NAMALWA (cell line): ENCODE measurements at places on chromosomes 2 and 18.

DNA sequence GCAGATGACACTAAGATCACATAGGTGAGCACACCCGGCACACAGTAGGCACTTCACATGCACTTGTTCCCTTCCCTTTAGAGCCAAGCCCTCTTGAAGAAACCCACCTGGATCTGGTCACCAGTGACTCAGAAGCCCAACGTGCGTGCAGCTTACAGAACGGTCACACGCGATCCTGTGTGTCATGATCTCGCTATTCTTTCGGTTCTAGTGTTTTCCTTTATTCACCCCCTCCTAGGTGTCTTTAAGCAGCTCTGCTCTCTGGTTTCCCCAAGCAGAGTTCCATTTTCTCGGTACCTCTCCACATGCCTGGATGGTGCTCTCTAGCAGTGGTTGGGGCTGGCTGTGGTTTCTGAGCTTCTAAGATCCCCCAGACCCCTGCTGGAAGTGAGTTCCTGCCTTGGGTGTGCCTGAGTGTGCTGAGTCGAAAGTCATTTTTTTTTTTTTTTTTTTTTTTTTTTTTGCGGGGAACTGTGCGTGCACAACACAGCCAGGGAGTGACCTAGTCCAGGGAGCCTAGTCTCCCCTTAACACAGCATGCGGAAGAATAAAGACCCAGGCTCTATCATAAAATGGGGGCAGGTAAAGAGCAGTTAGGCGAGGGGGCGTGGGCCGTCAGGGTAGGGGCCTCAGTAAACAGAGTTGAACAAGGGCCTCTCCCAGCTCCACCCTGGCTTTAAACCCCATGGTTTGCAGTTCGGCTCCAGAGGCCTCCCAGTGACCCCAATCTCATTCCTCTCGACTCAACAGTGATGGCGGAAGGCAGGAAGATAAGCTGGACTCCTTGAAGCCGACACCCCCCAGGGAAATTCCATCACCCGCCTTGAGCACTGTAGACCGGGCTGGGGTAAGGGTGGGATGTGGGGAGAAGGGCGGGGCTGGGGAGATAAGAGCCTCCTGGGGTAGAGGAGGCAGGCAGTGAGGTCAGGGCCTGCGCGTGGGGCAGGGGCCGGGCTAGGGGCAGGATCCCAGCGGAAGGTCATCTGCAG is 29.8 kb upstream of the DNMT3A start:
- DNase-seq = no peak

- DNase-seq = peak; percentile 26
Measured at GRCh38 chr2:127859712-127860085, 1.7 kb upstream of the POLR2D start.

DNA sequence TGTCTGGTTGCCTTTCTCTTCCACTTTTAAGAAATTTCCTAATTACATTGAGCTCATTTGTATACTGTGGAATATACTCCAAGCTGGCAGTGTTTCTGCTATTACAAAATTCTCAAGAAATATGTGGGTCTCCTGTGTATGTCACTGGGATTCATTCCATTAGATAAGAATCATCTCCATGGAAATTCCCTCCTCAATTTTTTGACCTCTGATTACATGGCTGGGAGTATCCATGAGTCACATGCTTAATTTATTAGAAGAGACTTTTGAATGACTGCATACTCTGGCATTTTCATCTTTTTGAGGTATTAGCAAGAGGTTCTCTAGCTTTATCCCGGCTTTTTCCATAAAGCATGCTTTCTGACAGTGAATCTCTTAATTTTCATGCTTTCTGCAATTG is 665.5 kb upstream of the CNTNAP5 start:
- DNase-seq = no peak

- peak; percentile 71 for DNase-seq
Measured at GRCh38 chr18:57426187-57426586, 9.0 kb upstream of the ONECUT2 start.

DNA sequence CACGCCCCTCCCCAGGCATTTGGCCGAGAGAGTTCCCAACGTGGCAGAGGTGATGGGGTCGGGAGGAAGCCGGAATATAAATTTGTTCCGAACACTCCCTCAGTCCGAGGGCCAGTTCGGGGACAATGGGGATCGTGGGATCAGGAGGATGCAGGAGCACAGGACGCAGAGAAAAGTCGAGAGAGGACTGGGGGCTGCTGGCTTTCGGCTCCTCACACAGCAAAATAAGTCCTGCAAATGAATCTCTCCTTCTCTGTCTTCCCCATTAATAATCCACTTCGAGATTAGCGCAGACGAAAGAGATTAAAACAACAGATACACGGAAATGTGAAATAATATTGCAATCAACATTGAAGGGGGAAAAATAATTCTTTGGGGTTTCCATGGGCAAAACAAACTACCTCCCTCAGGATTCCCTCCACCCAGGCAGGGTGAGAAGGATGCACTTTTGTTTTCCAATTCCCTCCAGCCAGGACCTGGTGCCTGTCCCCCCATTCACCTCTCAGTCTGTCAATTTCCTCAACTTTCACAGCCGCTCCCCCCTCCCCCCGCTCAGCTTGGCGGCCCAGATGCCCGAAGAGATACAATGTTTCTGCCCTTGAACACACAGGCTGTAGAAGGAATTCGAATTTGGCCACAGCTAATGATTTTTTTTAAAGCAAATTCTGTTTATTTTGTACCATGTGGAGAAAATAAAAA is 3.1 kb upstream of the ZEB2 start:
- peak; percentile 53 for DNase-seq

DNA sequence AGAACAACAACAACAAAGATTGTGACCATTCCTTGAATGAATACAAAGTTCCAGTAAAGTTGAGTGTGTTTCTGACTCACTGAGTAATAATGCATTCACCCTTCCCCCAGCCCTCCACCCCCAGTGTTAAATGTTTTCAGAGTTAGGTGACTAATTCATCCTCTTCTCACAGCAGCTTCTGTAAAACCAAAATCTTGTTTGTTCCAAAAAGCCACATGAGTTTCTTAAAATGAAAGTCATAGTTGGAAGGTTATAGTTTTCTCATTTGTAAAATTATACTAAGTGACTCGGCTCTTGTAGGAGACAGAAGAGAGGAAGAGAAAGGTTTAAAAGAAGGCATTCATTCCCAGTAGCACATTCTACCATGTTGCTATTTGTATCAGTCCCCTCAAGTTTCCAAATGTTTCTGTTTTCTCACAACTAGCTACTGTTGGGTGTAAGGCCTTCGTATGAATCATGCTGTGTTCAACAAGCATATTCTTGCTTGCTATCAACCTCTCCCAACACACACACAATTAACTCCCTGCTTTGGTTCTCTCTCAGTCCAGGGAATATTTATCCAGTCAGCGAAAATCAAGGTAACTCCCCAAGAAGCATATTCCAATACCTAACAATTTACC is 75.3 kb downstream of the MBD2 start:
- DNase-seq = no peak

GRCh38 chr2:64857581-64858471 is 131.4 kb upstream of the SLC1A4 start:
- DNase-seq = no peak

GRCh38 chr18:47915930-47916329 is 14.5 kb downstream of the SMAD2 start:
- DNase-seq = no peak

- DNase-seq = peak; percentile 80
Measured at GRCh38 chr2:17059458-17059857, 393.8 kb upstream of the CYRIA start.

GRCh38 chr2:233424154-233424951 is 70.1 kb downstream of the DGKD start:
- DNase-seq = no peak

DNA sequence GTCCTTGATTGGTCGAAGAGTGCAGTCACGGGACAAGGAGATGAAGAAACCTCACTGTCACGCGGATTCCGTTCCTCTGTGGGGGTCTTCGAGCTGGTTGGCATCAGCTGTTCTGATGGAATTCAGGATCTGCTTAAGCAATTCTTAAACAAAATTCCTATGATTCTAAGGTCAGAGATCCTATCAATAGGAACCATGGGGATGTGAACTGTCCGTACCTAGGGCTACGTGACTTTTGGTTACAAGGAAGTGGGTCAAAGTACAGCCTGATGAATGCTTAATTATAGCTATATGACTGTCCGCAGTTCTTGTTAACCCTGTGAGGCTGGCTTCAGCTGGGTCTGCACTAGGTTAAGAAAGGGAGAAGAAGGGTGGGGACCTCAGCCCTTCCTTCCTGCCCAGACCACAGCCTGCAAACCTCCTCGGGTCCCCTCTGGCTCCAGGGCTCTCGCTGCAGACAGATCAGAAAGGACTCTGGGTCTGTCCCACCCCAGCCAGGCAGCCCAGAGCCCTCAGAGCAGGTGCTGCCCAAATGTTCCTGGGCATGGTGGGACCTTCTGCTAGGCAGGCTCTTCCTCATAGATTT is 44.2 kb upstream of the TAF1B start:
- no peak for DNase-seq

DNA sequence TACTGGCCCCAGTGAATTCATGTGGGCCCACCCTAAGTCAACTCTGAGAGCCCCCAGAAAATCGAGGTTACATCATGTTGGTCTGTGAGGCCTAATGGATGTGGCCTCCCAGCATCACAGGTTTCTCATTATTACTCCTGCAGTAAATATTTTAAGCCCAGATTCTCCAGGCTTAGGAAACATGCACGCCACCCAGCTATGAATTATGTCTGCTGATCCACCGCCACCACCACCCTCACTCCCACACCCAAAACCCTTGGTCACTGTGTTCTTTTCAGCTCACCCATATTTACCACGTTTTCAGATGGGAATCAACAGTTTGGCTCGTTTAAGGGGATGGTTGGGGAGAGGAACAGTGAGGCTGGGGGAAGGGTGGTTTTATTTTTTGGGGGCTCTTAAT is 128.6 kb downstream of the NCK2 start:
- no peak for DNase-seq

DNA sequence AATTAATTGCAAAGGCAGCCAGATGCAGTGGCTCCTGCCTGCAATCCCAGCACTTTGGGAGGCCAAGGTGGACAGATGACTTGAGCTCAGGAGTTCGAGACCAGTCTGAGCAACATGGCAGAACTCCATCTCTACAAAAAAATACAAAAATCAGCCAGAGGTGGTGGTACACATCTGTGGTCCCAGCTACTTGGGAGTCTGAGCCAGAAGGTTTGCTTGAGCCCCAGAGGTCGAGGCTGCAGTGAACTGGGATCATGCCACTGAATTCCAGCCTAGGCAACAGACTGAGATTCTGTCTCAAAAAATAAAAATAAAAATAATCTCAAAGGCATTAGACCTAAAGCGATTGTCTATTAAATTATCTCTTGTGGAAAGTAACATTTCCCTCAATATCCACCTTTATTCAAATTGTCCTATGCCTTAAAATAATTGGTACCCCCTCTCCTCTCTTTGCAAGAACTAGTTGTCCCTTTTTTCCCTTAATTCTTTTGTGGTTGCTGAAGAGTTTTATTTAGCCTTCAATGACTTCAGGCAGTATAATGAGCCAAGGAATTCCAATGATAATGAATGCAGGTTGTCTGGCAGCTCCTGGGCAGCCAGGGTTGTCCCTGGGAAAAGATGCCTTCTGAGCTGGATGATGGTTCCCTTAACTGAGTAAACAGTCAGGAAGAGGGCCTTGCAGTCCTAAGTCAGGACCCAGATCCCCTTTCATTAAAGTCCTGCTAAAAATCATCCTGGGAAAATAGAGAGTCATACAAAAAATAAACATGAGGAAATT is 32.2 kb downstream of the GPR75 start:
- no peak for DNase-seq

- DNase-seq = no peak
Measured at GRCh38 chr18:58527952-58528287, 101.0 kb downstream of the ALPK2 start.
